T-helper 22 cell (primary cell): ENCODE measurements at places on chromosomes 4 and X.

- no peak for DNase-seq
Observed at GRCh38 chr4:26459756-26460530, 30.3 kb downstream of the CCKAR start.

DNA sequence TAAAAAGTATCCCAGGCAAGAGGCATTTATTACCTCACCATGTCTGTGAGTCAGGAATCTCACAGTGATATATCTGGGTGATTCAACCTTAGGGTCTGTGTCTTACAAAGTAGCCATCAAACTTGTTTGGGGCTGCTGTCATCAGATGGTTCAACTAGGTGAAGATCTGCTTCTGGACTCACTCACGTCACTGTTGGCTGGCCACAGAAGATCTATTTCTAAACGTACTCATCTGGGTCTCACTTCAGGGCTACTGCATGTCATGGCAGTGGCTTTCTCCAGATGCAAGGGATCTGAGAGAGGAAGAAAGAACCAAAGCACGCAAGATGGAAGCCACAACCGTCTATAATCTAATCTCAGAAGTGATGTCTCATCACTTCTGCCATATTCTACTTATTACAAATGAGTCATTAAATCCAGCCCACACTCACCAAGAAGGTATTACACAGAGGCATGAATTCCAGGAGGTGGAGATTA lies 267.8 kb upstream of the ANKRD50 start:
- DNase-seq: no peak

DNA sequence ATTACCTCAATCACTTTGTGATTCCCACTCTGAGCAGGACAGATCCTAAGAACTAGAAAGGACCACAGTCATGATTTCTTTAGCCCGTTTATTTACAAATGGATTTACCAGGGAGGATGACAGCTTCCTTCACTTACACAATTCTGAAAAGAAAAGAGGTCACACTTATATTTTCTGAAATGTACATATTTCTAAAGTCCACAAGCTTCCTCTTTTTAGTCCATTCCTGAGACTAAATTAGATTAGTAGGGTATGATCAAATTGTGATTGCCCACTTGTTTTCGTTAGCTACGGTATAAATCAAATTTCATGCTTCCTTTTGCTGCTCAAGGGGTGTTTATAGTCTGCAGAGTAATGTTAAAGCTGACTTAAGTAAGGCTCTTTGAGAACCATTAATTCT lies 7.6 kb upstream of the AMELX start:
- DNase-seq: no peak

DNA sequence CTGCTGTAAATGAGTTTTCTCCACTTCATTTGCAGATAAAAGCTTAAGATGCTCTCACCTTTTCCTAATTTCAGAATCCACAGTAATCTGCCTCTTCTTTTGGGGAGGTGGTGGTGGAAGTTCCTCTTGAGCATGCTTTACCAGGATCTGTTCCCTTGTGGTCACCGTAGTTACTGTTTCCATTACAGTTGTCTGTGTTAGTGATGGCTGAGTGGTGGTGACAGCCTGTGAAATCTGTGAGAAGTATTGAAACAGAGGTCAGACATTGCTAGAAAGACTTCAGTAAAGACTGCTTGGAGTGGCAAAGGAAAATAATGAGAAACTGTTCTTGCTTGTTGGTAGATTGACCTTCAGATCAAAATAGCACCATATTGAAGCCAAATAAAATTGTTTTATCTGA lies 666.2 kb downstream of the DMD start:
- DNase-seq: no peak

- DNase-seq: no peak
Observed at GRCh38 chr4:7516096-7516772, 81.5 kb upstream of the PSAPL1 start.

DNA sequence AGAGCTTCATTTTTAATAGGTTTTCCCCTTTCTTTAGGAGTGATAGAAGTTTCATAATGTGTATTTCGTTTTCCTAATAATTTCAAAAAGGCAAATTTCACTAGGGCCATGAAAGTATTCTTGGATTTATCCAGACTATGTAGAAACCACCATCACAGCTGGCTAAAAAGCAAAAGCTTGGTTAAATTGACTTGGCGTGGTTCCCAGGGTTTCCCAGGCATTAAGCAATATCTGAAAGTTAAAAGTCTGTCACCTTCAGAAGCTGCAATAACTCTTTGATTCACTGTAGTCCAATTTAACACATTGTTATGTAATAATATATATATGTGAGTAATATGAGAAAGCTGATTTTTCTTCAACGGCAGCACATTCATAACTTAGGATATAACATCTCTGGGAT lies 38.3 kb downstream of the NDNF start:
- DNase-seq: no peak

- DNase-seq: no peak
Observed at GRCh38 chrX:43974100-43974475, 898 bp upstream of the NDP start.

GRCh38 chr4:107993969-107994368 lies 4.3 kb downstream of the HADH start:
- no peak for DNase-seq

DNA sequence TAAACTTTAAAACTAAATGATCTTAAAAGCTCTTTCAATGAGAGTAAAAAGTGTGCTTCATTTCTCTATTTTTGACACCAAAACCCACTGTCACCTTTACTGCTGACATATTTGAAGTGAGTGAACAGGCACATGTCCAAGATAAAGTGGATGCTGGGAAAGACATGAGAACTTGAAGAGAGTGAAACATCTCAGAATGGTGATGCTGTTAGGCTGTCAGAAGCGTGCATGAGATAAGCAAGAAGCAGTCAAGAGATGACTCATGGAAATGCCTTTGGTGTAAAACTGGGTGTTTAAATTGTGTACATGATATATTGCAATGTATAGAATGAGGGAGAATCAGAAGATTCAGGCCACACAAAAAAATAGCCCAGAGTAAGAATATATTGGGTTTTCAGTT lies 21.8 kb upstream of the GBA3 start:
- DNase-seq: no peak

DNA sequence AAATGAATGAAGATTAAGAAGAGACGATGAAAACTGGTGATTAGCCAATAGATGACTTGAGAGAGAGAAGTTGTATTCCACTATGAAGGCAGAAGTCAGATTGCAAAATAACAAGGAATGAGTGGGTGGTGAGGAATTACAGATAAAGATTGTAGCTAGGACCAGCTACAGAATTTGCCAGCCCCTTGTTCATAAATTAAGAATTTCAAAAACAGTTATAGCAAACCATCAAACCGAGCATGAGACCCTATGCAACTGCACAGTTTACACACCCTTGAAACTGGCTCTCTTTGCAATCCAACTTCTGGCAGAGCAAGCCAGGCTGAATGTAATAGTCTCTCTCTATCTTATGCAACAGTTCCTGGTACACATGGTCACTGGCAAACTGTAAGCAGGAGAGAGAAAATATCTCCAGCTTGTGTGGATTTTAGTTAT lies 35.2 kb downstream of the STAP1 start:
- DNase-seq: no peak

DNA sequence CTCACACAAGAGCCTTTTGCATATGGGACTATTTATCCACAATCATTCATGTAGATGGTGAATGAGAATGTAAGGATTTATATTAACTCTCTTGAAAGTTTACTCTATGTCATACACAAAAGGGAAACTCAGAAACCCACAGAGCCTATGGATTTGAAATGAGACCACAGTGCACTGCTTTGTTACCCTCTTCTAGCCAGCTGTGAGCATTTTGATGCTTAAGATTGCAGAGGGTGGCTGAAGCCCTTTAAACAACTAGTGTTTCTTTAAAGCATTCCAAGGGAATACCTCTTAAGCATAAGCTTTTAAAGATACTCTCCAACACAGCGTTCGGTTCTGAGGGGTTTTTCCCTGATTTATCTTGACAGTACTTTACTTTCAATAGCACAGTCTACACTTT lies 113.9 kb downstream of the NKX6-1 start:
- no peak for DNase-seq

GRCh38 chr4:118889312-118889691 lies 648 bp downstream of the SYNPO2 start:
- no peak for DNase-seq

- no peak for DNase-seq
Observed at GRCh38 chr4:136742333-136742732, 790.0 kb downstream of the PCDH18 start.

DNA sequence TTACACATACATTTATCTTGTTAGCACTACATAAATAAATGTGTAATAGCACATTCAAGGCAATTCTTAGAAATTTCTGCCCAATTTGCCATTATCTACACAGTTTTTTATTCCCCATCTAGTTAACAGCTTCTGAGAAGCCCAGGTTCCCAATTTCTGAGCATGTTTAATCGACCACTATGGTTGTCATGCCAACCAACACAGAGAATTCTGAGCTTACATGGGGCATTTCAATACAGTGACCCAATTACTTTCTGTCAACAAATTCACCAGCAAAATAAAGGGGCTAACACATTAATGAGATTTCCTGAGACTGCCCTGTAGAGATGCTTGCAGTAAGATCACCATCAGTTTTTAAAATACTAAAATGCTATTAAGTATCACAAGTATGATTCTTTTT lies 22.0 kb downstream of the GPM6A start:
- DNase-seq: no peak

DNA sequence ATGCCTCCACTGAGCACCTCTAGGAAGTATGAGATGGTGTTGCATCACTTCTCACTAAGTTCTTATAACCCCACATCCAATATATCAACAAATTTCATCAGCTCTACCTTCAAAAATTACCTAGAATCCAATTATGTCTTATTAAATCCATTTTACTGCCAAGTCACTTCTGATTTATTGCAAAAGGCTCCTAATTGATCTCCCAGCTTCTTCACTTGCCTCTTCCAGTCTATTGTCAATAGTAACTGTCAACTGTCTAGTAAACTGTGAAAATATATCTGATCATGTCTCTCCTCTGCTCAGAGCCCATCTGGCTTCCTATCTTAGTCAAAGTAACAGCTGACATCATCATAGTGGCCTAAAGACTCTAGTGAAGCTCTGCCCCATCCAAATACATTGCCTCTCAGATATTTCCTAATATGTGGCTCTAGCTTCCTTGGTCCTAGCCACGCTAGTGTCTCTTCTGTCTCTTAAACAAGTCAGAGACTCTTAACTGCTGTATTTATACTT lies 414.5 kb upstream of the ATOH1 start:
- DNase-seq: no peak

DNA sequence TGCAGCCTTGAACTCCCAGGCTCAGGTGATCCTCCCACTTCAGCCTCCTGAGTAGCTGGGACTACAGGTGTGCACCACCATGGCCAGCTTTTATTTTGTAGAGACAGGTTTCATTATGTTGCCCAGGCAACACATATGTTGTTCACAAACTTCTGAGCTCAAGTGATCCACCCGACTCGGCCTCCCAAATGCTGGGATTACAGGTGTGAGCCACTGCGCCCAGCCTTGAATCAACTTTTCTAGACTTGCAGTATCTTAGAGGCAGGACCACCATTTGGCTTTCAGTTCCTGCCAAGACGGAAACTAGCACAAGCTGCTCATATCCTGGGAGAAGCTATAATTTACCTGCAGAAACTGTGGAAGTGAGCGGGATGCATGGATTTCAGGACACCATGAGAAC lies 19.9 kb downstream of the NAT8L start:
- no peak for DNase-seq

DNA sequence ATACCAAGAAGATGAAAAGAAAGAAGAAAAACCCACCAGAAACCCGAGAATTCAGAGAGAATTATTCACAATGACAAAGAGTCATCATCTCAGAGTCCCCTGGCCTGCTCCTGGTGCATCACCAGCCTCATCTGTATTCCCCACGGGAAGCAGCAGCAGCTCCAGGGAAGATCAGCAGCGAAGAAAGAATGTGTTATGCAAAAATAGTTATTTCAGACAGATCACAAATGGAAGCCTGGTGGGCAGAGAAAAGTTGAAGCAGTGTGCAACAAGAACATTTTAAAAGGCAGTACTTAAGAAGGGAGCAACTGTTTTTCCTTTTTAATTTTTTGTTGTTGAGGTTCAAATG lies 189.2 kb downstream of the PPP3CA start:
- DNase-seq: no peak

- DNase-seq: no peak
Observed at GRCh38 chrX:102650903-102651241, 411 bp upstream of the GPRASP1 start.
